ENCODE measurements at places on chromosomes 3 and 15.

GRCh38 chr3:61110576-61110975, 140.7 kb downstream of the FHIT start:
- DNase-seq: no peak

DNA sequence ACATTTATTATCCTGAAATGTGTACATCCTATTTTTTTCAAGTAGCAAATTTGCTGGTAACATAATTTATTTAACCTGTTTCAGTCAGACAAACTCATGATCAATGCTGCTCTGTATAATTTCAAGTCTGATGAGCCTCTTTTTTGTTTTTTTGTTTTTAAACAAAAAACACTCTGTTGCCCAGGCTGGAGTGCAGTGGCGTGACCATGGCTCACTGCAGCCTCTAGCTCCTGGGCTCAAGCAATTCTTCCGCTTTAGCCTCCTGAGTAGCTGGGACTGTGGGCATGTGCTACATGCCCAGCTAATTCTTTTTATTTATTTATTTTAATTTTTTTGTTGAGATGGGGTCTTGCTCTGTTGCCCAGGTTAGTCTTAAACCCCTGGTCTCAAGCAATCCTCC, 40.1 kb upstream of the CAPN3 start:
- no peak for DNase-seq

- DNase-seq: no peak
Measured at GRCh38 chr3:45283471-45283870, 57.4 kb upstream of the TMEM158 start.

GRCh38 chr3:156432563-156432962, 122.4 kb downstream of the SSR3 start:
- DNase-seq: no peak

DNA sequence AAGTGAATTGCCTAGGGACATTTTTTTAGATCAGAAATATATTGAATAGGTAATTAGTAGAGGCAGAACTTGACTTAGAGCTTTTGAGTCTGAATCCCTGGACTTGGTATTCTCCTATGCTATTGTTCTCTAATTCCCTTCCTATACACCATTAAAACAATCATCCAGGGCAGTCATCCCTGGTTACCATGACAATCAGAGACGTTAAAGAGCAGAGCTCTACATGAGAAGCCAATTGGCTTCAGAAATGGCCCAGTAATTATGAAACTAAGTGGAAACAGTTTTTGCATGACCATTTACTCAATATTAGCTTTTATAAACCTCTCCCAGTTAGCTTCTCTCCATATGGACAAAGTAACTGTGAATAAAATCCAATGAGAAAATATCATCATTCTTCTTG, 182.1 kb upstream of the TP63 start:
- no peak for DNase-seq

DNA sequence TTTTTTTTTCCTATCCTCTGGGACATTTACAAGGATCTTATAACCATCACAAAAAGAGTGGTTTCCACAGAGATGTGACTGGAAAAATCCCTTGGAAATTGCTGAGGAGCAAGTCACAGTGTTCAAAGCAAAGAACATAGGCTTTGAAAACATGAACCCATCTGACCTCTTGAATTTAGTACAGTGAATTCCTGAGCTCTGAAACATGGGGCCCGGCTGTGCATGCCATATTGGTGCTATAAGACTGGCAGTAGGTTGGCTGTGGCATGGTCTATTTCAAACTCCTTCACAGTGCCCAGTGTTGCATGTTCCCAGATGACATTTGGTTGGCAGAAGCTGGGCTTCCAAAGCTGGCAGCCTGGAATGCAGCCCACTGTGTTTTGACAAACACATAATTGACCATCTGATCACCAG, 202.2 kb downstream of the TIGIT start:
- DNase-seq: no peak

- no peak for DNase-seq
Measured at GRCh38 chr3:56467801-56468183, 475 bp downstream of the ERC2 start.

DNA sequence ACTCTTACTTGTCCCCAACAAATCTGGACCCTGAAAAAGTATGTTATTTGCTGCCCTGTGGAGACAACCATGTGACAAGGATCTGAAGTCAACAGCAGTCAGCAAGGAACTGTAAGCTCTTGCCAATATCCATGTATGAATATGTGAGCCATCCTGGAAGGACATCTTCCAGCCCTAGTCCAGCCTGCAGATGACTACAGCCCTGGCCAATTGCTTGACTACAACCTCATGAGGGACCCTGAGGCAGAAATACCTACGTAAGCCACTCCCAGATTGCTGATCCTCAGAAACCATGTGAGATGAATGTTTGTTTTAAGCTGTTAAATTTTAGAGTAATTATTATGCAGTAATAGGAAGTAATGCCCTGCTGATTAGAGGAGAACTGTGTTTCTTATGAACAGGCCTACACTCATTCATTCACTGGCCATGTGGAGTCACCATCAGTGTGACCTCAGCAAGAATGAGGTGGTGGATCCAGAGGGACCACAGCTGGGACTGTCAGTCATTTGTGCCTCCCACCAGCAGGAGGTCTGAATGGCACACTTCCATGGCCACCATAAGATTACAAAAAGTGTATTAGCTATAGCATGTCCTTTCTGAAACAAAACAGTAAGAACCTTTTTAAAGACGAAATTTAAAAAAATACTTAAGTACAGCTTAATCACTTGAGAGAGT, 92.6 kb downstream of the TFDP2 start:
- DNase-seq: no peak

DNA sequence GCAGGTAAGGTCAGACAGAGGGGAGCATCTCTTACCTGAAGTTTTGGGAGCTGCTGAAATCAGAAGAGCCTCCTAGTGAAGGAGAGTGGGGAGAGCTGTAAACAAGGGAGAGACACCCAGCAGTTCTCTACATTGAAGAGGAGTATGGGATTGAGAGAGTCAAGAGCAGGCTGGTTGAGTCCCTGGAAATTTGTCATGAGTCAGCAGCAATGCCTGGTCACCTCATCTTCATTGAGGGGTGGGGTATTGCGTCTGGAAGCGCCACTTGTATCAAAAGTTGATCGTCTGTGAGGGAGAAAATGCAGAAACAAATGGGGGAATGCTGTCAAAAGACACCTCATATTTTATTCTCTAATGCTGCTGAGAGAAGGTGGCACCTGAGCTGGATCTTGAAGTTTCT, 256.6 kb upstream of the CFAP20DC start:
- no peak for DNase-seq

DNA sequence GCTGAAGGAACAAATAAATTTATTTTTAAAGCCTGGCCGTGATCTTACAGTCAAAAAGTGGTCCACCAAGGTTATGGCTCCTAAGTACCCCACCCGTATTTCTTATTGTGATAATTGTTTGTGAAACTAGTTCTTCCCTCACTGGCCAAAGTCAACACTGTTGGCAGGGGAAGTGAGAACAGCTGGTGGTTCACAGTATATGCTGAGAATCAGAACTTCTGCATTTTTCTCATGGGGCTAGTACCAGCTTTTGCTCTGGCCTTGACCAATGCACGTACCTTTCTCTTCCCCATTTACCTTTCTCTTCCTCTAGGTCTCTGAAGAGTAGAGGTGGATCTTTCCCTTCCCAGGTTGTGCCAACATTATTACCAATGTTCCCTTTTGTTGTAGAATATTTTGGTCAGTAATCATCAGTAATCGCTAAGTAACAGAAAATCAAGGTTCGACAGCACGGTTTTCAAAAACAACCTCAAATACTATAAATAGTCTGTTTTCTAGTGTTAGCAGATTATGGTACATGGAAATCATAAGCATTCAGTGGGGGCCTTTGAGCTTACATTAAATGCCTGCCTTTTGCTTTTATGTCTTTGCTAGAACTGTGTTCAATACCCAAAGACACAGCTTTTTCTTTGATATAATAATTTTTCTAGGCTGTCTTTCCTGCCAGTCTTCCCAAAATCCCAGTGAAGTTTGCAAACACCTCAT, 268.0 kb downstream of the LPP start:
- no peak for DNase-seq

DNA sequence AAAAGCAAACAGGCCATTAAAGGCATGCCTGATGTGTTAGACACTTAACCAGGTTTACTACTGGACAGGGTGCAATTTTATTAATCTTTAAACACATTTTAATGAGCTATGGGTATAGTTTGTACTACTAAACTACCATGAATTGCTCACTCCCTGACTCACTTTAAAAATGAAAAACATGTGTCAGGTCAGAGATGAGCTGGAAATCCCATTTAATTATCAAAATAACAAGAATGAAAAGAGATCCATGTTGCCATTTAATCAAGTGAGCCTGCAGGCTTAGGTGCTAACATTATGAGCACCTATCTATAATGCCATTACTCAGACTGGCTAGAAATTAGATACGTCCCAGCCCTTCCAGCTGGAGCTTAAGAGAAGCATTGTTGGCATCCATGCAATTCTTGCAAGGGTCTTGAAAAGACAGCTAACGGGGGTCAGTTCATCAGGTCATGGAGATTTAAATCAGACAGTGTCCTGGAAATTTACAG, 224.4 kb downstream of the THRB start:
- DNase-seq: no peak

- DNase-seq: no peak
Measured at GRCh38 chr3:187773233-187774184, 28.2 kb upstream of the BCL6 start.

DNA sequence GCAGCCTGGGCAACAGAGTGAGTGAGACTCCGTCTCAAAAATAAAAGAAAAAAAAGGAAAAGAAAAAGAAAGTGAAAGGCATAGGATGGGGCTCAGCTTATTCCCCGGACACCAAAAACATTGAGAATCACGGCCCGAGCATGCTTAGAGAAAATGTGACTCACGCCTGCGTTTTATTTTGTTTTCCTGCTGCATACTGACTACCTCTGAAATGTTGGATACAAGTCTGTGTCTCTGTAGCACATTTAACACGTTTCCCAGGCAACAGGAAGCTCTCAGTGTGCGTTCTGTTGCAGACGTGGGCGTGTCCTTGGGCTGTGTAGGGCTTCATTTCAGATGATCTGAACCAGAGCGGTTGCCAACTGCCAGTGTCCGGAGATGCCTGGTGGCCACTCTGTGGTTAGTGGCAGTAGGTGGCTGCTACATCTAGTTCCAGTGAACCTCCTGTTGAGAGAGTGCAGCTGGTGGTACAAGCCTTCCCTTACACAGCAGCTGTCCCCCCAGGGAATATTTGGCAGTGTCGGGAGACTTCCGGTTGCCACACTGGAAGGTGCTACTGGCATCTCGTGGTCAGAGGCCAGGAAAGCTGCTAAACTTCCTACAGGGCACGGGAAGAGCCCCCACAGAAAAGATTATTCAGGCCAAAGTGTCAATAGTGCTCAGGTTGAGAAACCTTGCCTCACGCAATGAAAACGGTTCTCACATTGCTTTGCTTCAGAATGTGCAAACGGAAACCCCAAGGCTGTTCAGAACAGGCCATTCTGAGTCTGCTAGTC, 3.0 kb downstream of the SLC51A start:
- peak; percentile 78 for DNase-seq

DNA sequence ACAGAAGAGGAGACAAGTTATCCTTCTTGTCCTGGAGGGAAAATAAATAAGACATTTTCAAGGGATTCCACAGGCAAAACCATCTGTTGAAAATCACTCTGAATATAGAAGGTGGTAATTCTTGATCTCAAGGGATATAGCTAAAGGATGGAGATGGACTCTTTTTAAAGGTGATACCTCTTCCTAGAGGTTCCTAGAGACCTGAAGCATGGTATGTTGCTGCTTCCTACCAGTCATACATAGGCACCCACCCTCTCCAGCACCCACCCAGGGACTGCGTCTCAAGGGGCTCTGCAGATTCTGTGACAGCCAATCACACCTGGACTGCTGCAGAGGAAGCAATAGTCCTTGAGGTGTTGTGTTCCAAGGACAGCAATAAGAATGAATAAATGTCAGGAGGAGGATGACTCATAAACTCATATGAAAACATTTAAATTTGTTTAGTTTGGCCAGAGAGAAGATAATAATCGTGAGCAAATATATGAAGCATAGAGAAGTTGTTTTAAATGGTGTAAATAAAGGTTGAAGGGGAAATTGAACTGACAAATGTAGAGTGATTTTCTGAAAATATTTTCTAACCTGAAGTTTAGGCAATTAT, 741.6 kb upstream of the CBLB start:
- DNase-seq: no peak

- no peak for DNase-seq
Measured at GRCh38 chr15:32763295-32763694, 45.5 kb downstream of the GREM1 start.

DNA sequence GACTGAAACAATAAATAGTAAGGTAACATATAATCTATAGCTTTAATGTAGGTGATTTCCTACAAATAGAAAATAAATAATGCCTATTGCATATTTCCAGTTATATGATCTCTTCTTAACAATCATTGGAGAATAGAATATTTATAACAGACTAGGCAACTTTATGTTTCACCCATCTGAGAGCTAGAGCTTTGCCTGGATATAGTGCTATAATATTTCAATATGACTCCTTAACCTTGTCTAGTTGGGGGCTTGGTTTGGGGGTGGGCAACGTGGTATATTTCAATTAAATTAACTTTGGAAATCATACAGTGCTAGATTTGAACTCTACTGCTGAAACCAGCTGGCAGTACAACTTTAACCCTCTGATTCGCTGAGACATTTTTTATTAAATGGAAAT, 265.2 kb downstream of the CNTN4 start:
- DNase-seq: no peak

DNA sequence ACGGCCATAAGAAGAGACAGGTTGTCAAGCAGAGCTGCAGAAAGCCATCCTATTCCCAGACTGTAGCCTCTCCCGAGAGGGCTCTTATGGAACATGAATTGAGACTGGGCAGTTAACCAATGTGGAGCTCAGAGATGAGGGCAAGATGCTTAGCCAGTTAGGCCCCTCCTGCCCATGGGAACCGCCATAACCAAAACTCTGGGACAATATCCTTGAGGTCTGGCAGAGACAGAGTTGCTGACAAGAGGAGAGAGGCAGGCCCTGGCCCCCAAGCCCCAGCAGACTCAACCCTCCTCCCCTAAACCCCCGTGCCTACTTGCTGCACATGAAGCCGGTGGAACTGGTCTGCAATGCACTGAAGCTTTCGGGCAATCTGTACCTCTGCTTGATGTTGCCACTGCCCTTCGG, 4.8 kb downstream of the BMF start:
- DNase-seq: no peak

GRCh38 chr15:93771196-93772030, 459.9 kb upstream of the MCTP2 start:
- no peak for DNase-seq

DNA sequence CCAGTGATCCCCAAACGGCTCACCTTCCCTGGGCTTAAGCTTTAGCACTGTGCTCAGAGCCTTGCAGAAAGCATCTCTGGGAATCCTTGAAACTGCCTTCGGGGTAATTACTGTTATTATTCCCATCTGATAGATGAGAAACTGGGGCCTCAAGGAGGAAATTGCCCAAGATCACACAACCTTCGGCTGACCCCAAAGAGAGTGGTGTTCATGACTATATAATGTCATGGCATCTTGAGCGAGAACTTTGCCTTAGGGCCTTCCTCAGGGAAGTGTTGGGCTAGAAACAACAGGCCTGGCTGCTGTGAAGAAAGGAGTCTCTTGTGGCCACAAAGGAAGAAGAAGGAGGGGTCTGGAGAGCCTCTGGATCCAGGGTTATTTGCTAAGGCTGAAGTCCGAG, 388.7 kb upstream of the CFAP20DC start:
- no peak for DNase-seq
